GM20000 (cell line): ENCODE measurements at places on chromosomes 1 and 21.

DNA sequence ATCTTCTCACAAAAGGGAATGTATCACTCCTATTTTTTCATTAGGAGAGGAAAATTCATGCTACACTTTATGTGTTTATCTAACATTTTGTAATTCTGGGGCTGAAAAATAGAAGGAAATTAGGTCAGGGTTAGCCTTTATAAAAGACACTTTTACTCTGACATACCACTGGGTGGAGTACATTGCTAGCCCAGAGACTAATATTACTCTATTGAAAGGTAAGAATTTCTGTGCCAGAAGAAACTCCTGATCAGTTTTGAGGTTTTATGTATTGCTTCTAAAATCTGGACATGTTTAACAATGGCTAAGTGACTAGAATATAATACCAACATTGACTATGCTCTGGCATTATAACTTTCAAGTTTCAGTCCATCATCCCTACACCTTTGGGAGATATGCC is 724.6 kb downstream of the USP25 start:
- no peak for DNase-seq

- DNase-seq = no peak
Observed at GRCh38 chr1:2860476-2861142, 59.1 kb upstream of the TTC34 start.

GRCh38 chr1:93670141-93670540 is 11.5 kb downstream of the BCAR3 start:
- DNase-seq = no peak

- DNase-seq = no peak
Observed at GRCh38 chr21:14957836-14958235, 107.0 kb downstream of the NRIP1 start.

- no peak for DNase-seq
Observed at GRCh38 chr21:45921917-45922316, 59.7 kb upstream of the COL6A1 start.

DNA sequence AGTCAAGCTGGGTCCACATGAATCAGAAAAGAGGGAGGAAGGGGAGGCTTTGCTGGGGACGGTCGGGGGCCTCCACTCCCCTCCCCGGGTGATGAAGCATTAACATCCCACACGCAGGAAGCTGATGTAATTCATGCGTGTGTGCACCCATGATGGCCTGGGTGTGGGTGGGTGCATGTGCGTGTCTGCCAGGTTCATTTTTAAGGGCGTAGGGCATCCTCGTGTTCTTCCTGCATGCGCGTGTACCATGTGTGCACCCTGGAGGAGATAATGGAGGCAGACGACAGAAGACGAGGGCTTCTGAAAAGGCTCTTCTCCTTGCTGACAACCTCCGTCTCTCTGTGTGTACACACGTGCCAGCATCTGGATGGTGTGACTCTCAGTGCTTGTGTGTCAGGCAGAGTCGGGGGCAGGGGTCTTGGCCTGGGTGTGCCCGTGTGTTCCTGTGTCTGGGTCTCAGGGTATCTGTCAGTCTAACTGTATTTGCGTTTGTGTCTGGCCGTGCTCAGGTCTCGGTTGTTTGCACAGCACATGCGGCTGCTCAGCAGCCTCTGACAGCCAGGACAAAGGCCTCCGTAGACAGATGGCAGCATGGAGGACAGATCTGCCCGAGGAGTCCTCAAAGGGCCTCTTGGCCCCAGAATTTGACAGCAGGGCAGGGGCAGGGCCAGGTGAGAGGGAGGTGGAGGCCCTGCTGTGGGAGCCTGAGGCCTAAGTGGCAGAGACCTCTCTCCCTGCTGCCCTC is 2.4 kb downstream of the RAP1GAP start:
- no peak for DNase-seq

- DNase-seq = no peak
Observed at GRCh38 chr1:221264848-221265247, 385.6 kb downstream of the HLX start.
